ENCODE measurements at places on chromosomes 1 and 21. TPM values are rescaled to one million over a fixed set of nuclear protein-coding genes. Genes with fewer than 3 reads are reported as not detected.

DNA sequence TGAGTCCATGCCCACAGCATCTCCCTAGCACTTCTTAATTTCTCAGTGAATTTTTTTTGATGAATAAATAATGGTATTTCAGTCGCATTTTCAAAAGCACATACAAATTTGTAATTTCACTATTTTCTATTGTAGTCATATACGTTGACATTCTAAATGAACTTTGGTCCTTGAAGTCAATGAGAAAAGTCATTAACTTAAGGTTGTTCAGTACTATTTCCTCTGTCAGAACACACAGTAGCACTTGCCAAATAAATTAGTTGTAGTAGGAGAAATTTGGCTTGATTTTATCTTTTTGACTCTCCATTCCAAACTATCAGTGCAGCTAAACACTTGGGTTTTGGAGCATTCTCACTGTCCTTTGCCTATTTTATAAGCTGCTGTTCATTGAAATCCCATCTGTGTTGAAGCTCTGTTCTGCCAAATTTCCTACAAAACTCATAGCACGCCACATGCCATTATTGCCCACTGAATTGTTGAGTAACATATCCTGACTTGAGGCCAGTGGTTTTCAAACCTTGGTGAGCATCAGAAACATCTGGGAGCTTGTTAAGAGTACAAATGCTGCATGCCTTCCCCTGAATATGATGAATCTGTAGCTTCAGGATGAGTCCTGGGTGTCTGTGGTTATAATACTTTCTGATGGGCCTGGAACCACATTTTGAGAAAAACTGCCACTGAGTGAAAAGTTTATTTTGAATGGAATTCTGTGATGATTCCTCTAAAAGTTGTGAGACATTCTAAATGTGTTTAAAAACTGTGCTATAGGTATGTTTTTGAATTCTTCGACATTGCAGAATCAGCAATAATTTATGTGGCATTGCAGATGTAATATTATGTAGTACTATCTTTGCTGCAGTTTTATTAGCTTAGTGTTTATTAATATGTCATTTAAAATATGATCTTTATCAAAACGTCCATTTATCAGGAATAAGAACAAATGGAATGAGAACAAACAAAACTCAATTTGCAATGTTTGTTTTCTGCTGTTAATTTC lies 78.9 kb downstream of the DNM3 start:
- DNase-seq, result no peak

GRCh38 chr1:109671067-109671466 lies 3.2 kb downstream of the GSTM2 start:
- no peak for DNase-seq

DNA sequence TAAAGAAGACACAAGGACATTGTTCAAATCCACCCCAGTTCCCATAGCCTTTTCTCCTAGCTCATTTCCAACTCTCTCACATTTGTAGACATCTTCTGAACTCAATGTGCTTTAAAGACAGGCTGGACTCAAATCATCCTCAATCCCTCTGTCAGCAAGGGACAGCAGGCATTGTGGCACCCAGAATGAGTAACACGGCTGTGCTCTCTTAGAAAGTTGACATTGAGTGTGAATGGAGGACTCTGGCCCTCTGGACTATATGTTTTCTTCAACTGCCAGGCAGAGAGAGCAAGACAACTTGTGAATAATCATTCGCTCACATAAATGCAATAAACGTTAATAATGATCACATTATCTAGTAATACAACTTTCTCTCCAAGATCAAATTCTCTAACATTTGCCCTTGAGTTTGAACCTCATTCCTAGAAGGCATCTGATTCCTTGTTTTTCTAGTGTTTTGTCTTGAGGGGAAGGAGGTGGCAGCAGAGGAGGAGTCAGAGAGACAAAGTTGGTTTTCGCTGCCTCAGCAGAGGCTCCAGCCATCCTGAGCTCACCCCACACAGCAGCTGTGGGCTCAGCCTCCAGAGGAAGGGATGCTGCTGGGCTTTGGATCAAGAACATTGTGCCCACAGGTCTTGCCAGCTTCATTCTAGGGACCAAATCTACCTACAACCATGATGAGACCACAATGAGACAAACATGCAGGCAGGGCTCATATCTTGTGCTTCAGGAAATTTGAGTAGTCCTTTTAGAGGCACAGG lies 85.1 kb downstream of the BCAR3 start:
- DNase-seq, result no peak

DNA sequence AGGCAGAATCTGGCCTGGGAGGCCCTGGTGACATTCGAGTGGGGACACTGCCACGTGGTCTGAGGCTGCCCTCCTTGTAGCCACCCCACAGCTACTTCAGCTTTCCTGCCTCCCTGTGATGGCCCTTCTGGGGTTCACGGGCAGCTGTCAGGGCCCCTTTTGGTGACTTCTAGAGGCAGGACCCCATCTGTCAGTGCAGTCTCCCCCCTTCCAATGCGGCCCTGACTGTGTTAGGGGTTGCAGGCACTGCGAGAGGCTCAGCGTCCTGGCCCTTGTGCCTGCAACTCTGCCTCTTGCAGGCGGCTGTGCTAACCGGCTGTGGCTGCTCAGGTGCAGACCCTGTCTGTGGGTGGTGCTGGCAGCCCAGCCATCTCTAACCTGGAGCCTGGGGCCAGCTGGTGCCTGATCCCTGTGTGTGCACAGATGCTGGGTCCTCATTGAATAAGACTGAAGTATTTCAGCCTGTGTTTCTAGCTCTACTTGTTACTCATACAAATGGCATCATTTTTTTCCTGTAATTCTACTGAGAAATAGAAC lies 62.2 kb downstream of the S100B start:
- no peak for DNase-seq

DNA sequence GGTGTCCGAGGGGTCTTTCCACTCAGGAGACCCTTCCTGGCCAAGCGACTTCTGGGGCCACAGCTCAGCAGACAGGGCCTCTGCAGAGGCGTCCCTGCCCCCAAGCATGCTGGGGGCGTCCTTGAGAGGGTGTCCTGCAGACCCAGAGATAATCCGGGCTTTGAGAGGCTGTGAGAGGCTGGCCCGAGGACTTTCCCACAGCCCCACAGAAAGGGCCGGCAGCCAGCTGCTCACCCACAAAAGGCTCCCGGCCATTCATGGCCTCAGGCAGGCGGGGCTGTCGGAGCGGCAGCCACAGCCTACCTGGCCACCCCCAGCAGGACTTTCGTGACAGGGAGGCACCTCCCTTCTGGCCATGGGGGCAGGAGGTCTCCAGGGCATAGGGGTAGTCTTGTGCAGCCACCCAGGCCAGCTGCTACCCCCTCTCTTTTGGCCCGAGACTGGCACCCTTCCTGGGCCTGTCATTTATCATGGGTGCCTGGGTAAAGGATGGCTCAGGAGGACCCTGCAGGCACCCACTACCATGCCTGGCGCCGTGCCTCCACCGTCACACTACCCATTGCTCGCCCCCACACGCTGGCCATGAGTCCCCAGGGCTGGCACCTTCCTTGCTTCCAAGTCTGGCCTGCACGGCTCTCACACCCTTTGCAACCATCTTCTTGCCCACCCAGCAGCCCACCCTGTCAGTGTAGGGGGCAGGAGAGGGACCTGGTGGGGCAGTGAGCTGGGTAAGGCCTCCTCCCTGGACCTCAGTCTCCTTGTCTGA lies 11.1 kb upstream of the TNFRSF14 start:
- peak; percentile 57 for DNase-seq

DNA sequence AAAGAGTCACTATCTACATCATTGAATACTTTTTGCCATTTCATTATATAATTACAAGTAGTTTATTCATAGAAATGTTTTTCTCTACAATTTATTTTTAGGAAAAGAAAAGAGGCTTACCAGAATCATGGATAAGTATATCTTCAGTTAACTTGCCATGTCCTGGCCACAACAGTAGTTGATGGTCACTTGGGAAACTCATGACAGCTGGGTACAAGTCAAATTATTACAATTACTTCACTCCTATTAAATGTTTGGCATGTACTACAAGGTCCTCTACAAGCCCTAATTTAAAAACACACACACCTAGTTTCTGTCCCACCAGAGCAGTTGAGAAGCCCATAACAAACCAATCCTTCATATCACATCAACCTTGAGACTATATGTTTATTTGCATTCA lies 29.4 kb downstream of the PALMD start:
- DNase-seq, result no peak

- DNase-seq, result peak; percentile 54
Observed at GRCh38 chr1:21234779-21235178, 55.5 kb downstream of the ECE1 start.

- DNase-seq, result no peak
Observed at GRCh38 chr1:2438038-2438437, 25.7 kb upstream of the PEX10 start.

DNA sequence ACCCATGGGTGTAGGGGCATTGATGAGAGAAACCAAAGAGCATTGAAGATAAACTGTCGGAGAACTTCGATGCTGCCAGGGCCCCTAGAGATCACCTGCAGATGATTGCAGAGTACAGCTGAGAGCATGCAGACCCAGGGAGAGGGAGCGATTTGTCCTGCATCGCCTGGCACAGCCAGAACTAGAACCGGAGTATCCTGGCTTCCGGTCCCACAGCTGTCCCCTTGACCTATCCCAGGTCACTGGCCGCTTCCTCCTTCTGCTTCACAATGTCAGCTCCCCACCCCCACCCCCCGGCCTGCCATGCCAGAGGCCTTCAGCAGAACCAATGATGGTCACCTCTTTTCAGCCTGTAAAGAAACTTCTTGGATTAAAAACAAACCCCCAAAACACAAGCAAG lies 29.2 kb upstream of the SOX13 start:
- DNase-seq, result no peak

- no peak for DNase-seq
Observed at GRCh38 chr1:115560027-115560426, 81.7 kb upstream of the VANGL1 start.

DNA sequence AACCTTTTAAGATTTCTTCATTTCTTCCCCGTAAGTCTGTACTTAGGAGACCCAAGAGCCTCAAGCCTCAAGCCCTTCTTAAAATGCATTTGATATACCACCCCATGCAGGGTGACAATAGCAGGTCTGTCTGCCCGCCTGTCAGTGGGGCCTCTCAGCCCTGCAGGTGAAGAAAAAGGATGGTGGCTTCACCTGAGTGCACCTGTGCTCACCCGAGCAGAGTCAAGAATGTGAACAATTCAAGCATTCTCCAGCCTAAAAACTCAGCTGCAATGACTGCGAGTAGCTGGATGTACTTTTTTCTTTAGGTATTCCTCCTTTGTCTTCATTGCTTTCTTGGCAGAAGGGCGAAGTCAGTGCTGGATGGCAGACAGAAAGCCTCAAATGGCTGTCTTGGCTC lies 203.3 kb downstream of the LMX1A start:
- DNase-seq, result no peak

GRCh38 chr1:205030896-205031295 lies 12.1 kb upstream of the CNTN2 start:
- DNase-seq, result no peak

DNA sequence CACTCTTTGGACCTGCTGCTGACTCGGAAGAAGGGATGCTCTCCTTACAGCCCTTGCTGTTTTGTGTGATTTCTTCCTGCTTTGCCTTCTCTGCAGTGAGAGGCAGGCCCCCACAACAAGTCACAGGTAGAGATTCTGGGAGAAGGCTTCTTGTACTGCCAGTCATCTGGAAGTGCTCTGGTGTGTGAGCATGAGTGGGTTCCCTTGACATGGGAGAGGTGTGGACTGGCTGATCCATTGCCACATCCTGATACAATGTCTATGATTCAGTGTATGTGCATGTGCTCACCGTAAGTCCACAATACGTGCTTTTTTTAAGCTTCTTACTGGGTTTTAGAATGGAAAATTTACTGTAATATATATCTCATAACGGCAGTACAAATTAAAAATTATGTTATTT lies 46.0 kb upstream of the PLA2G4A start:
- DNase-seq, result peak; percentile 27

- peak; percentile 89 for DNase-seq
Observed at GRCh38 chr1:162908780-162909179, 47.8 kb upstream of the CCDC190 start.

- DNase-seq, result peak; percentile 75
Observed at GRCh38 chr1:12501661-12502060, 116.3 kb downstream of the DHRS3 start.

DNA sequence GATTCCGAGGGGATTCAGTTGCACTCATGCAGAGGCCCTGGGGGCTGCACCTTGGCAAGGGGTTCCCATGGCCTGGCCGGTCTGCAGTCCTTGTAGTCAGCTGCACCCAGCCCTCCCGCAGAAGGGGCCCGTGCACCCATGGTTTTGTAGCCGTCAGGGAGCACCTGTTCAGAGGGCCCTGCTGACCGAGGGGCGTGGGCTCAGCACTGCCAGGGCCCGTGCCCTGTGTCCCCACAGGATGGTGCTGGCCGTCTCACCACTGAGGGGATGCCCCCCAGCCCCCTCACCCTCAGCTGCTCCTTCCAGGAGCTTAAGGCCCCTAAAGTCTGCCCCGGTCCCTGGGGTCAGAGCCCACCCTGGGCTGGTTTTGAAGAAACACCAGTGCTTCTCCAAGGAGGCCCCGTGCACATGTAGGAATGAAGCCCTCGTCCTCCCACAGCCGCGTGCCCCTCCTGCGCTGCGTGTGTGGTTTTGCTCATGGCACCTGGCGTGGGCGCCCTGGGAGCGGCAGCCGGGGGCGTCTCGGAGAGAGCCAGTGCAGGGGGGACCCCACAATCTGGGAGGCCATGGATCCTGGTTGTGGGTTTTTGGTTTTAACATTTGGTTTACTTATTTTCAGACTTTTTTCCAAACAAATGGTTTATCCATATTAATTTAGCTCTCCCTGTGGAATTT lies 40.1 kb downstream of the PRKCZ start:
- DNase-seq, result no peak

DNA sequence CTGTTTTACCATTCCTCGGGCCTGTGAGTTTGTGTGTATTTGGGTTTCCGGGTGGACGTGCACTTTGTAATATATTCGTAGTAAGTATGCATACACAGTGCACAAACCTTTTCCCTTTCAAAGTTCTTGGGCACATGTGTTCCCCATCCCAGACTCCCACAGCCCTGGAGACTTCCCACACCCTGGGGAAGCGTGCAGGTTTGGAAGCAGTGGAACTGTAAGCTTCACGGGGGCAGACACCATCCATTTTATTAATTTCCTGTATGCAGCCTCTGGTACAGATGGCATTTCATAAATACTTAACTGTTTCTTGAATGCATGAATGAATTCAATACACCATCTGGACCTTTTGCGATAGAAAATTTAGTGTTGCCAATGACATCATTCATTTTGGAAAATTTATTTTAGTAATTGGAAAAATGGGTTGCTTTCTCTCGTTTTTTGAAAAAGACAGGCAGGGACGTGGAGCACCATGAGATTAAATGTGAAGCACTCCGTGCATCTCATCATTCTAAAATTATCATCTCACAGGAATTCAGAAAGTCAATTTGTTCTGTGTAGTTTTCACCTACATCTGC lies 10.8 kb downstream of the ETS2 start:
- DNase-seq, result no peak

GRCh38 chr1:47738560-47739182 lies 258.5 kb downstream of the TRABD2B start:
- peak; percentile 28 for DNase-seq

GRCh38 chr1:160114085-160114484 lies 1.5 kb upstream of the ATP1A2 start:
- DNase-seq, result no peak

The PLCH2 gene
- total RNA-seq, result not detected

The OR6K3 gene
- not detected for total RNA-seq

The ADGRB2 gene
- total RNA-seq, result 8.3 TPM

The ITSN1 gene
- total RNA-seq, result 25.2 TPM

The NRIP1 gene
- 14.1 TPM for total RNA-seq

The KRTAP21-2 gene
- not detected for total RNA-seq

The TSACC gene
- not detected for total RNA-seq

The MRAP gene
- not detected for total RNA-seq

The HCRTR1 gene
- not detected for total RNA-seq

The HOOK1 gene
- total RNA-seq, result not detected

The KCNT2 gene
- total RNA-seq, result 1.9 TPM

The SON gene
- 251 TPM for total RNA-seq

Data from M059J (cell line).